ENCODE measurements at places on chromosomes 3 and 15.

- no peak for DNase-seq
These were observed 24.9 kb downstream of the NIPA2 start for GRCh38 chr15:22863356-22863755.

- no peak for DNase-seq
These were observed 368.0 kb downstream of the MFSD1 start for GRCh38 chr3:159169828-159170227.

DNA sequence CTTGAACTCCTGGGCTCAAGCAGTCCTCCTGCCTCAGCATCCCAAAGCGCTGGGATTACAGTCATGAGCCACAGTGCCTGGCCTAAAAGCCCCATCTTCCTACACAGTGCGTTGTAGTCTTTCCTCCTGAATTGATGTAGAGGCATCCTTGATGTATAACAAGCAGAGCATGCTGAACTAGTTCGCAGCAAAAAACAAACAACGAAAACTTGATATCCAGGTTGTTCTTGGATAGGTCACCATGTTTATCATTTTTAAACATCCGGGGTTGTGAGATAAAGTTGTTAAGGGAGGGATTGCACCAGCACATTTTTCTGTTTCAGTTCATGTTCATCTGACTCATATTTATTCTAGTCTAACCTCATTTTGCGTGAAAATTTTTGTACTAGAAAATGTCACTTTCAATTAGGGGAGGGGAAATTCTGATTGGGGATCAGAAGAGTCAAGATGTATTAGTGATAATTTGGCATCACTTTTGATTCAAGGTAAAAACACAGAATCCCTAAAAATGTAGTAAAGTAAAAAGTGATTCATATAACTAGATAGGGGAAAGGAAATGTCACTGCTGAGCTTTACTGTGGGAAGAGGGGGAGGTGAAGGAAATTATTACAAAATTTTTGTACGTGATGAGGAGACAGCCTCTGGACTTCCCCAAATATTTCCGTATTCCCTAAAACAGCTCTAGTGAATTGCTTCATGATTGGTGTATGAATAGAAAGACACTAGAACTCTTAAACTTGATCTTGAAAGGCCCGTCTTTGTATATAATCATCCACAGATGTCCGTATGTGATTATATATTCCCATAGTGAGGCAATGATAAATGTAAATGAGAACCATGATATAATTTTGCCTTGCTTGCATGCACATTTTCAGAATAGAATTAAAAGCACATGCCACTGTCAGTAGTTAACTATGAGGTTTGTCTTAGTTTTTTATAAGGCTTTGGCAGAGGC lies 22.9 kb downstream of the RAB8B start:
- DNase-seq, result no peak

GRCh38 chr3:81955878-81956277 lies 194.4 kb upstream of the GBE1 start:
- DNase-seq, result no peak

DNA sequence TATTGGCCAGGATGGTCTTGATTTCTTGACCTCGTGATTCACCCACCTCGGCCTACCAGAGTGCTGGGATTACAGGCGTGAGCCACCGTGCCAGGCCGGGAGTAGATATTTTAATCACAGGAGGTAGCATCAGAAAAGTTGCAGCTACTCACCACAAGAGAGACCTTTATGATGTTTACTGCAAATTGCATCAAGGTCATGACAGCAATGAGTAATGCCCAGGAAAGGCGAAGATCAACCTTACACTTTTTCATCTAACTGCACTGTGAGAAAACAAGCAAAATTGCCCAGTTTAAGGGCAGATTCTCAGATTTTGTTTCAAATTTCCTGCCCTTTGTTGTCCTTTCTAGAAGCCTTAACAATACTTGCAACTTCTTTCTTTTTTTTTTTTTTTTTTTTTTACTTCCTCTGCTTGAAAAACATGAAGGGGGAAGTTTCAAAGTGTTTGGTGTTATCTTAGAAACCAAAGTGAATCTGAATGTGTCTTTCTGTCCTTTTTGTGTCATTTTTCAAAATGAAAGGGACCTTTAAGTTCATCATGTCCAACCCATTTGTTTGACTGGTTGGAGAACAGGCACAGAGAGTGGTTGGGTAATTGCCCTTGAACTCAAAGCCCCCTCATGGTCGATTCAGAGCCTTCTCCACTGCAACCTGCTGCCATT lies 25.0 kb downstream of the TGFBR2 start:
- no peak for DNase-seq

GRCh38 chr15:44769521-44769920 lies 33.2 kb downstream of the TRIM69 start:
- DNase-seq, result no peak

- DNase-seq, result no peak
These were observed 9.1 kb upstream of the ARHGEF3 start for GRCh38 chr3:56810577-56811545.

DNA sequence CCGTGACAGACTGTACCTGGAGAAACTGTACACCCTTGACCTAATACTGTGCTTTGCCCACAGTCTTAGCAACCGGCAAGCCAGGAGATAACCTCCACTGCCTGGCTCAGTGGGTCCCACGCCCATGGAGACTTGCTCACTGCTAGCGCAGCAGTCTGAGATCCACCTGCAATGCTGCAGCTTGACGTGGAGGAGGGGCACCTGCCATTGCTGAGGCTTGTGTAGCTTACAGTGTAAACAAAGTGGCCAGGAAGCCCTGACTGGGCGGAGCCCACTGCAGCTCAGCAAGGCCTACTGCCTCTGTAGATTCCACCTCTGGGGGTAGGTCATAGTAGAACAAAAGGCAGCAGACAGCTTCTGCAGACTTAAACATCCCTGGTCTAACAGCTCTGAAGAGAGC lies 189.3 kb downstream of the EDEM1 start:
- no peak for DNase-seq

DNA sequence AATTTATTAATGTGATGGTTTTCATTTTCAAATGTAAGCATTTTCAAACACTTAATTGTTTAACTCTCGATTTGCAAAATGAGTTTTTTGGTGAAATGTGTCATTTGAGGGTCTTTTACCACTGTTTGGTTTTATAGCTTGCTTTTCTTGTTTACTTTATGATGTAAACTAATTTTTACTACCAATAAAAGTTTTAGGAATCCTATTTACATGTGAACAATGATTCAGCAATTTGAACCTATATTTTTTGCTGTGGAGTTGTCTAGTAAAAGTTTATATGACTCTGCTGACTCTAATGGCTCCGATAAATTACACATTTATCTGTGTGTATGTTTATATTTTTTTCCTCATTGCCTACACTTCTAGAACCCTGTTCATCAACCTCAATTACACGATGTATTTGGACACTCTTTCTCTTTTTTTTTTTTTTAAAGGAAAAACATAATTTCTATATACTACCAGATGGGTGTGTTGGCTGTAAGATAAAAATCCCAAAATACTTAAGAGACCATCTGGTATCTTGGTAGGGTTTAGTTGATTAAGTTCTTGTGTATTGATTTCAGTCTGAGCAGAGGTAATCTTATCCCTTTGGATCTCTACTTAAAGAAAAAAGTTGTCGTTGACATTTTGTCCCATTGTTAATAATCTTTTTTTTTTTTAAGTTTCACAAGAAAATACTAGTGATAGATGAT lies 89.5 kb downstream of the PTPRG start:
- DNase-seq, result no peak

- no peak for DNase-seq
These were observed 211.3 kb upstream of the NSMCE3 start for GRCh38 chr15:29480949-29481348.

GRCh38 chr15:25735550-25736384 lies 127.4 kb downstream of the ATP10A start:
- no peak for DNase-seq

DNA sequence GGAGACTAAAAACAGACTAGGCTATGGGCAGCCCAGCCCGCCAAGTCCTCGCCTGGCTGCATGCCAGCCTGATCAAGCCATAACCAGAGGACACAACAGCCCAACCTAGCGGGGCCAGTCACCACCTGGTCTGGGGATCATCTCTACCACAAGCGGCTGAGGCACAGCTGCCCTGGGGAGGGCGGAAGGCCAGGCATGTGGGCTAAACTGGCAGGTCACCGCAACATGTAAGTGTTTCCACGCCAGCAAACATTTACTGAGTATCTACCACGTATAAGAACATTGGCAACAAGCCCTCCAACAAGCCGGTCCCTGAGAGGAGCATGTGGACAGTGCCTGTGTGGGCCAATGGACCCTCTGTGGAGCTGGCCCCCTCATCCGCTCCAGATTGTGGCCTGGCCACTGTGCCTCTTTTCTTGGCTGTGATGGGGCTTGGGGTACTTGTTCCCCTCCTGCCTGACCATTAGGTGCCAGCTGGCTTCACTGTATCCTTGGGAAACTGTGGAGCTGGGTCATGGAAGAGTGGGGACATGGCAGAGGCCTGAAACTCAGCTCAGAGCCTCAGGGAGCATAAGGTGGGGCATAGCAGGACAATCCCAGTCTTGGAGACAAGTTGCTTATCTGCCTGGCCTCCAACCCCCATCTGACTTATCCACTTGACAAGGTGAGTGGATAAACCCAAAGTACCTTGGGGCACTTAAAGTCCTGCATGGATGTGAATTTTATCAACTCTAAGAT lies 9.0 kb downstream of the UBXN7 start:
- DNase-seq, result no peak

DNA sequence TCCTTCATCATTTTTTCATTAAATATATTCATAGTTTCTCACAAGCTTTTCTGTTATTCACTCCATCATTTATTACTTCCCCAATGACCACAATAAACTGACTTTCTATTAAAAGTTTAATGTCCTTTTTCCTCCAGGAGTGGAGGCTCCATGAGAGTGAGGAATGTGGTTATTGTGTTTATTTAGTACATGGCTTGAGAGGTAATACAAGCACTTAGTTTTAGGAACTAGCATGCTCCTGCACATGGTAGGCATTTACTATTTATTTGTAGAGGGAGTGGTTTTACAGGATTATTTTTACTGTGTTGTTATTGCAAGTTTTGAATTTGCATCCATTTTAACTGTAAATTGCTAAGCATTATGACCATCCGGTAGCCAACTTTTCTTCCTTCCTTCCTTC lies 412.9 kb upstream of the SUCLG2 start:
- DNase-seq, result no peak

- no peak for DNase-seq
These were observed 25.3 kb downstream of the BFSP2 start for GRCh38 chr3:133424937-133425869.

- DNase-seq, result no peak
These were observed 1.3 kb downstream of the GOLGA8A start for GRCh38 chr15:34436126-34436955.

- DNase-seq, result no peak
These were observed 212.2 kb downstream of the LPP start for GRCh38 chr3:188365988-188366698.

GRCh38 chr3:7638103-7638502 lies 777.2 kb downstream of the GRM7 start:
- DNase-seq, result no peak

GRCh38 chr3:79258479-79258878 lies 509.3 kb downstream of the ROBO1 start:
- DNase-seq, result no peak

GRCh38 chr3:160765211-160765610 lies 9.2 kb downstream of the PPM1L start:
- no peak for DNase-seq

- no peak for DNase-seq
These were observed 162.9 kb downstream of the TIGIT start for GRCh38 chr3:114456742-114457141.

DNA sequence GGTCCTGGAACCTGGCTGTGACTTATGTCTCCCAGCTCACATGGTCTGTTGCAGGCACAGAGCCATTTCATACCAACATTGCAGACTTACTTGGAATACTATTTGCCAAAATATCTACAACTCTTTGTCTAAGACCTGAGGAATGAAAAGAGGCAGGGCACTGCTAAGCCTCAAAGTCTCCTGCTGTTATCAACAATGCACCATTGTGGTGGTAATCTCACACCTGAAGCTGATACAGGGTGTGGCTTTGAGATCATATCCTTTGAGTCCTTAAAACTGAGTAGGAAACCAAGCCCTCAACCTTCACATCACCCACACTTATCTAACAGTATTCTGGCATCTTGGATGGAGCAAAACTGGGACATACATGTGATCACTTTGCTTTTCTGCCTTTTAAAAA lies 782.0 kb downstream of the EPHA3 start:
- DNase-seq, result no peak

GRCh38 chr3:112352720-112353119 lies 19.8 kb downstream of the CD200 start:
- DNase-seq, result no peak

DNA sequence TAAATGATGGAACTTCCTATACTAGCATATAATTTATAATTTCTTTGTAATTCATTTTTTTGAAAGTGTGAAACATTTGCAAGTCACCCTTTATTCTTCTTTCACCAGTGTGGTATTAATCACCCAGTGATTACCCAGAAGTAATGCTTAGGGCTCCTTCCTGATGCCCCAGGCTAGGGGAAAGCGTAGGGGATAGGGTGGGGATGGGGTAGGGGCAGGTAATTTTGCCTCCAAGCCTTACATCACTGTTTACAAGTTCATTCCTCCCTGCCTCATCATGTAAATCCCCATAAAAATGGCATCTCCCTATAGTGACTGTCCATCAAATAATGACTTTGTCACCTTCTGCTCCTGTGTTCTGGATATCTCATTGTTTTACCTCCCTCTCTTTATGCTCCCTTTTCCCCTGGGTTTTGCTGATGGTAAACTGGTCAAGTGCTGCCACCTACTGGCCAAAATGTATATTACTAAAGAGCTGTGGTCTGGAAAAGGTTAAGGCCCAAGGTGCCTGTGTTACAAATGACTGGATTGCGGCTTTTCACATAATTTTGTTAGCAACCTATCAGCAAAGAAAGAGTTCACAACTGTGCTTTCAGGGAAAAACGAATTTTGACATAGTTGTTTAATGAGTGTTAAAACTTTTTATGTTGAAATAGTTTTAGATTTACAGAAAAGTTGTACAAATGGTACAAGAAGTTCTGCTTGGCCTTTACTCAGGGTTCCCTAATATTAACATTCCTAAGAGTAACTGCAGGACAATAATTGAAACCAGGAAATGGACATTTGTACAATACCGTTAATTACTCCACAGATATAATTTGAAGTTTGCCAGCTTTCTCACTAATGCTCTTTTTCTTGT lies 54.7 kb downstream of the ONECUT1 start:
- DNase-seq, result no peak

GRCh38 chr3:109109574-109109973 lies 8.4 kb downstream of the MORC1 start:
- DNase-seq, result no peak

GRCh38 chr3:134074001-134074789 lies 44.5 kb upstream of the SLCO2A1 start:
- DNase-seq, result no peak
